ENCODE measurements at places on chromosomes 11 and 22.

- no peak for DNase-seq
These were observed 90.8 kb downstream of the DHCR7 start for GRCh38 chr11:71357414-71357813.

DNA sequence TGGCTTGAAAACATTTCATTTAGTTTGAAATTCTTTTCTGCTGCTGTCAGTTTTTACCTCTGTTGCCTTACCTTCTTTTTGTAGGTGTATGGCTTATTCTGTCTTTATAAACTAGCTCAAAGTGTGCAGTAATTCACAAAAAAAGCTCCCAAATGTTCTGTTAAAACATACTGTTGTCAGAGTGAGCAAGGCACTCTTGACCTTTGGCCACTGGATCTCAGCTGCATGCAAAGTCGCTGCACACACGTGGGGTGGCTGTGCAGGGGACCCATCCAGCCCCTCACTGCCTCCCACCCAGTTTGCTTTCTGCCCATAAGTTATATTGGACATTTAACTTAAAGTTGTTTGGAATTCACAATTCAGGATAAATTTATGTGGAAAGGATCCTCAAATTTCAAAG is 92.2 kb downstream of the AMOTL1 start:
- DNase-seq: no peak

DNA sequence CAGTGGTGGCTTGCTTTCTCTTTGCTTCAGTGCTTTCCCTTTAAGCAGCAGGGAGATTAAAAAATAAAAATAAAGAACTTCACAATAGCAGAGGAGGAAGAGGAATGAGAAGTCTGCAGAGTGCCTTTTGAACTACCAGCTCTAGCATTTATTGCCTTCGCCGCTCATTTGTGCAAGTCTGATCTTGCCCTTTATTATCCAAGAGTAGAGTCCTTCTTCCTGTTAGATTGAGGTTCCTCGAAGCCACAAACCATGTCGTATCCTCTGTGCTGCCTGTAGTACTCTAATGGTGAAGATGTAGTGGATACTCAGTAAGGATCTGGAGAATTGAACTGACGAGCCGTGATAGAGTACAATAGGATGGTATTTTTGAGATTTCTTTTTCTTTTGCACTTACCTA is 101.2 kb upstream of the RAG2 start:
- no peak for DNase-seq

- no peak for DNase-seq
These were observed 40.5 kb upstream of the TOP3B start for GRCh38 chr22:22022947-22023534.

GRCh38 chr11:4459500-4459899 is 10.4 kb downstream of the OR52K2 start:
- DNase-seq: no peak

GRCh38 chr11:117189191-117189940 is 9.8 kb upstream of the TAGLN start:
- DNase-seq: no peak

DNA sequence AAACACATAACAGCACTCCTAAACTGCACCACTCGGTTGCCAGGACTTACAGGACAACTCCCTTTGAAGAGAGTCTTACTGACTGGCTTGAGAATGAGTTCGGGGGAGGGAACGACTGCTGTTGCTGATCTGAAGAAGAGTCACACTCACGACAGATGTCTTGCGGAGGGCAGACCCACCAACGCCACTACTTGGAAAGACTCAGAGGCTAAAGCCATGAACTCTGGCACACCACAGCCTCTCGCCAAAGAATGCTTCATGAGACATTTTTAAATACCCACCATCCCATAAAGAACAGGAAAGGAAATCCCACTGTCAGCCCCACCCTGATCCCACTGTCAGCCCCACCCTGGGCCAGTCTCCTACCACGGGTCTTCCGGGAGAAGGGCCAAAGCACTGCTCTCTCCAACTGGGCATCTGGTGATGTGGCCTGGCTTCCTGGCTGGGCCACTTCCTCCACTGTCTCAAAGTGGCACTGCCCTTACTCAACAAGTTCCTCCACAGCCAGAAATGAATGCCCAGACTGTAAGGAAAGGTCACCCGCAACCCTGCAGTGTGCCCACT is 73.6 kb downstream of the MICAL3 start:
- DNase-seq: no peak

DNA sequence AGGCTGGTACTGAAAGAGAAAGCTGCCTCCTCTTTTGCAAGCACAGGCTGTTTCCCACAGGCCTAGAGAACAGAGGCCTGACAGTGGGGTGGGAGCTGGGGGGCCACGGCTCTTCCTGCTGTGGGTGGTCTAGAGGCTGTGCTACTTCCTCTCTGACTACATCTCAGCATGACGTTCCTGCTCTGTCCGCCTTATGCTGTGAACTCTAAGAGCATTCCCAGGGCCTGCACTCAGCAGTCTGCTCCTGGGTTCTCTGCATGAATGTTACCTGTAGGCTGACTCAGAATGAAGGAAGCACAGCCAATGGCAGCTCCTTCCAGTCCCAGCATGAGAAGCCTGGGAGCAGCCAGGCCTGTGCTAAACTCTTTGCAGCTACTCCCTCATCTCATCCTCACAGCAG is 534.3 kb downstream of the NTM start:
- no peak for DNase-seq

GRCh38 chr11:102267609-102268008 is 49.7 kb upstream of the BIRC3 start:
- no peak for DNase-seq

DNA sequence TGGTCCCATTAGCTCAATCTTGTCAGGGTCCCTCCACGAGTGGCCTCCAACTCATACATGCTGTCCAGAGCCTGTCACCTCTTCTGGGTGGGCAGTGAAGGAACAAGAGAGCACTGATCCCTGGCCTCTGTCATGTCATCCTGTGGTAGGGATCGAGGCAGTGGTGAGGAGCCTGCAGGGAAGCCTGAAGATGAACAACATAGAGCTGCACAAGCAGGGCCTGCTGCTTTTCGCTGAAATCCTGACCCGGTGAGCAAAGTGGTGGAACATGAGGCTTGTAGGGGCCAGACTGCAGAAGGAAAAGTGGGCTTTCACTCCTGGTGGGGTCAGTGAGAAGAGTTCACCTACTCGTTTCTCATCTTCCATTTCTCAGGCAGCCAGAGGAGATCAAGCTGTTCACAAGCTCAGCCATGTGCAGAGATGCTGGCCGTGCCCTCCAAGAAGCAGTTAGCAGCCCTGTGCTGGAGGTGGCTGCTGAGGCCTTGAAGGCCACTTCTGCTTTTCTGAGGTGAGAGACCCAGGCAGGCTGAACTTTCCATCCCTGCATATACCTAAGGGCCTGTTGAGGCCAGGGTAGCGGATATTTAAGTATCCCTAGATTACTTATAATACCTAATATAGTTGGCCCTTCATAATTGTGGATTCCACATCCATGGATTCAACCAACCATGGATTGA is 32.9 kb downstream of the MEI1 start:
- DNase-seq: no peak

DNA sequence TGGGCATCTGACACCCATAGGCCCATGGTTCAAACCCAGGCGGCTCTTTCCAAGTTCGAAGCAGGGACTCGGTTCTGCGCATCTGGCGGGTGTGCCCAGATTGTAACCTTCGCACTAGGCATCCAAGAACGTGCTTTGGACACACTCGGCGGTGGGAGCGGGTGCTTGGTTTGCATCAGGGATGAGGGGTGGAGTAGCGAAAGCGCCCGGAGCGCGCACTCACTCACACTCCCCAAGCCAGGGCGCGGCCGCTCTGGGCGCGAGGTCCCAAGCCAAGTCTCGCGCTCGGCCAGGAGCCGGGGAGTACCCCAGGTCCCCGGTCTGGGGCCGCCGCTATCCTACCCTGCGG is 243 bp upstream of the SYT9 start:
- DNase-seq: no peak

- no peak for DNase-seq
These were observed 725 bp downstream of the CASTOR1 start for GRCh38 chr22:30288419-30289140.

- DNase-seq: no peak
These were observed 33.3 kb upstream of the NNMT start for GRCh38 chr11:114262681-114263512.

GRCh38 chr22:19492504-19493174 is 12.9 kb downstream of the CDC45 start:
- DNase-seq: no peak

DNA sequence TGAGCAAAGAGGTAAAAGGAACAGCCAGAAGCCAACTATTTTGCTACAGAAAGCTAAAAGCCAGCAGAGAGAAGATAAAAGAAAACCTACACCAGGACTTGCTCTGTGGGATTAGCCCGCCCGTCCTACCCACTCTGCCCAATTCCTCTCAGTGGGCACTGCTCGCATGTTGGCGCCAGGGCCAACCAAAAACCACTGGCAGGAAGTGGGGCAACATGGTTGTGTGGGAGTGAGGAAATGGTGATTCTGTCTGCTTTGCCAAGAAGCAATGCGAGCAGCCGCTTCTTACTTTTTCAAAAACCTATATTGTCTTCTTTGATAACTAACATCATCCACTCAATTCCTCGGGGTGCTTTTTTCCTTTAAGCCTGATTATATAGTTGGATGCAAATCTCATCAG is 14.2 kb upstream of the APOA1 start:
- DNase-seq: peak; percentile 27

DNA sequence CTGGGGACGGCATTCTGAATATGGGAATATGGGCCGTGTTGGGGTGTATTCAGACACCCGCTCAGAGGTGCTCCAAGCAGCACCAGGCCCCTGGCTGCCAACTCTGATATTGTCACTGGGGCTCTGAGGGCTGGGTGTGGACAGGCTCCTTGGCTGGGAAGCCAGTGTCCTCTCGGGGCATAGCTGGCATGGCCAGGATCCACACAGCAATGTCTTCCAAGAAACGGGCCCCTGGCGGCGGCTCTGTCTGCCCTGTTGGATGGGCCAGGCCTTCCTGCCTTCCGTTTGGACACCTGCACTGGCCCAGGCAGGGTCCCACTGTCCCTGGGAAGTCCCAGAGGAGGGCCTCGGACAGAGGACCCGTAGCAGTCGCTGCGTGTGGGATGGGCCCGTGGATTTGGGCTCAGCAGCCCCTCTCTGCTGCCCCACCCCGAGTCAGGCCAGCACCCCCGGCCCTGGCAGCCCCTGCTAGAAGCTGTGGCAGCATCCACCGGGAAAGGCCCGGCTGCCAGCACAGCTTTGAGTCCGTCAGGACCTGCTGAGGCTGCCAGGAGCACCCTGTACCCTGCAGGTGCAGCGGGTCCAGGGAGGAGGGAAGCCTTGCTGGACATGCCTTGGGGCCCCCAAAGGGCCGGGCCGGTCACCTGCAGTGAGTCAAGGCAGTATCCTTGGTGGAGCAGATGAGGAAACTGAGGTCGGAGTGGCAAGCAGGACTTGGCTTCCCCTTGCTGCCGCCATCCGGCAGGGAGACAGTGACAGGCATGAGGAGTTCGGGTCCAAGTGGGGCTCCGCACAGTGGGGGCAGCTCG is 4.1 kb downstream of the PANX2 start:
- DNase-seq: no peak

DNA sequence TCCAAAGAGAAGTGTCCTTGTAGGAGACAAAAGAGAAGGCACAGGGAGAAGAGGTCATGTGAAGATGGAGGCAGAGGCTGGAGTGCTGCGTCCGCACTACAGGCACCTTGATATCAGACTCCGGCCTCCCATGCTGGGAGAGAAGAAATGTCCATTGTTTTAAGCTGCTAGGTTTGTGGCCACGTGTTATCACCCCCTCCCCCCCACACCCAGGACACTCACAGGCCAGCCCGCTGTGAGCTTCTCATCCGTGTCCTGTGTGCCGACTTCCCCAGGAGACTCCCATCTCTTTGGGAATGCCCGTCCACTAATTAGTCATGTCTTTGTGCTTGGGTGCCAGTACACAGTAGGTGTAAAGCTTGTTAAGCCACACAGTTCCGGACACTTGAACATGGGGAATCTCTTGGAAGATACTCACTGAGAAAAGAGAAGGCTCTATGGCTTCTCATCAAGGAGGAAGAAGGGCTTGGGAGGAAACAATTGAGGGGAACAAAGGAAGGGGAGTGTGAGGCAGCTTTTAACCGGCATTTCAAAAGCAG is 1234.7 kb downstream of the TBC1D22A start:
- DNase-seq: no peak

GRCh38 chr11:20909995-20910726 is 240.8 kb downstream of the NELL1 start:
- no peak for DNase-seq

DNA sequence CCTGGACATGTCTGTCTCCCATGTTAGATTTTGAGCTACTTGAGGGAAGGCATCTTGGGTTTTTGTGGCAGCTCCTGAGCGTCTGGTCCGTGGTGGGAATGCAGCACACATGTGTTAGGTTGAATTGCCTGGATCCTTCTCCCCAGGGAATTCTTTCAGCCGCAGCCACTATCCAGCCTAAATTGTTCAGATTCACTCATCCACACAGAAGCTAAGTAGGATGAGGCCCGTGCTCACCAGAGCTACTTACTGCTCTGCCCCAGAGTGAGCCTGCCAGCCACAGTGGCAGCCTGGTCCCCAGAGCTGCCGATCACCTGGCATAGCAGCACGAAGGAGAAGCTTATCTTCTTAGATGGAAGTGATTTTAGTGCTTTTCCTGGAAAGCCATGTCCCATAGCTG is 34.4 kb upstream of the SORL1-AS1 start:
- DNase-seq: no peak

- peak; percentile 38 for DNase-seq
These were observed 32.7 kb downstream of the CD6 start for GRCh38 chr11:61004180-61004611.

- no peak for DNase-seq
These were observed 51.7 kb downstream of the BRD1 start for GRCh38 chr22:49775867-49776511.

DNA sequence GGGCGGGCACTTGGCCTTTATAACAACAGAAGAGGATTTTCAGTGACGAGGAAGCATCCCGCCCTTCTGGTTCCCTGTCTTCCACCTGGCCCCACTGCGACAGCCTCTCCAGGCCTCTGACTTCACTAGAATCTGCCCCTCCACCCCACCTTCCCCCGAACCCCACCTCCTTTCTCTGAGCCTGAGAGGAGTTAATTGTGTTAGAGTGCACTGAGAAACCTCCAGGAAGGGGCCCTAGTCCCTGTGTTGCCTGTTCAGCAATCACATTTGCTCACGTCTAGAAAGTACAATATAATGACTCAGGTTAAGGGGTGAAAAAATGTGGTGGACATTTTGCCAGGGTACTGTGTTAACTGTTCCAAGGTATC is 38.8 kb downstream of the PTPRJ start:
- no peak for DNase-seq

GRCh38 chr11:14932447-14932846 is 39.7 kb downstream of the CALCA start:
- DNase-seq: no peak

- DNase-seq: no peak
These were observed 17.0 kb downstream of the THY1 start for GRCh38 chr11:119406005-119406404.

DNA sequence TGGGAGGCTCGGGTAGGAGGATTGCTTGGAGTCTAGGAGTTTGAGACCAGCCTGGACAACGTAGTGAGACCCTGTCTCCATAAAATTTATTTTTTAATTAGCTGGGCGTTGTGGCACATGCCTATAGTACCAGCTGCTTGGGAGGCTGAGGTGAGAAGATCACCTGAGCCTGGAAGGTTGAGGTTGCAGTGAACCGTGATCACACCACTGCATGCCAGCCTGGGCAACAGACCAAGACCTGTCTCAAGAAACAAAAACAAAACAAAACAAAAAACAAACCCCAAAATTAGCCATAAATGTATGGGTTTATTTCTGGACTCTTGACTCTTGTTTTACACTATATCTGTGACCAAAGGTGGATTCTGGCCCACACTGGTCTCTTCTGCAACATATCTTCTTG is 41.6 kb downstream of the EIF3F start:
- DNase-seq: no peak

GRCh38 chr11:56197367-56197766 is 20.9 kb downstream of the OR5J2 start:
- DNase-seq: no peak

Measured in activated effector memory CD4-positive, alpha-beta T cell treated with Interleukin-2 at 50 U/mL for 16 hours (primary cell).